ENCODE measurements at places on chromosomes 5 and 9.

GRCh38 chr5:16459451-16459850 lies 6.1 kb downstream of the ZNF622 start:
- DNase-seq, result no peak

DNA sequence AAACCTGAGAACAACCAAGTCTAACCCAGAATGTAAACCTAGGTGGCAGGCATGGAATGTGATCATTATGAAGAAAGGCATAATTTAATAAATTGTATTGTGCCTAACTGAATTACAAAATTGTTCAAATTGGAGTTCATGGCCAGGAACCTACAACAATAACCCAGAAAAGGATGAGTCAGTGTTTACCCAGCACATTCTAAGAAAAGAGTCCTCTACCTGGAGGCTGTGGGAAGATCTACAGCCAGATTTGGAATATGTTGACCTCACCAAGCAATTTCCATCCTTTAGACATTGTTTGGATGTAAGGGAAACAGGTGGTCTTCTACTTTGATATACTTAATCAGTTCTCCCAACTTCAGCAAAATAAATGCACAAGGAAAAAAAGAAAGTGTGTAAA lies 152.2 kb downstream of the TMEM161B start:
- no peak for DNase-seq

DNA sequence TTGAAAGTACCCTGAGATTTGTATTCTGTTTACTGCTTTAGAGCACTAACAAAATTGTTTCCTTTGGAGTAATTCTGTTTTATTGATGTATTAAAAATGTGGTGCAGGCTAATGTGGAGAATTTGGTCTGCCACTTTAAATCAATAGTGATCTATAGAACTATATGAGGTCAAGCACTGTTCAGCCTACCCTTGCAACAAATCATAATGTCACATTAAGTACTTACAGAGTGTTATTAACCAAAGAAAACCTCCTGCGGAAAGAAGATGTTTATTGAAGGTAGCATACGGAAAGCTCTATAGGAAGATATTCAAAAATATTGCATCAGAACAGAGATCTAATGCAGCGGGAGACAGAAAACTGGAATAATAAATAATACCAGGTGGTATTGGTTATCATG lies 865.0 kb upstream of the TYRP1 start:
- no peak for DNase-seq

- DNase-seq, result no peak
Measured at GRCh38 chr5:116315531-116315930, 230.7 kb downstream of the COMMD10 start.

GRCh38 chr9:16252616-16253015 lies 617.9 kb downstream of the BNC2 start:
- DNase-seq, result no peak

GRCh38 chr9:117555964-117556629 lies 141.2 kb upstream of the ASTN2 start:
- DNase-seq, result no peak

GRCh38 chr5:33611877-33612276 lies 171.1 kb downstream of the TARS1 start:
- DNase-seq, result no peak

DNA sequence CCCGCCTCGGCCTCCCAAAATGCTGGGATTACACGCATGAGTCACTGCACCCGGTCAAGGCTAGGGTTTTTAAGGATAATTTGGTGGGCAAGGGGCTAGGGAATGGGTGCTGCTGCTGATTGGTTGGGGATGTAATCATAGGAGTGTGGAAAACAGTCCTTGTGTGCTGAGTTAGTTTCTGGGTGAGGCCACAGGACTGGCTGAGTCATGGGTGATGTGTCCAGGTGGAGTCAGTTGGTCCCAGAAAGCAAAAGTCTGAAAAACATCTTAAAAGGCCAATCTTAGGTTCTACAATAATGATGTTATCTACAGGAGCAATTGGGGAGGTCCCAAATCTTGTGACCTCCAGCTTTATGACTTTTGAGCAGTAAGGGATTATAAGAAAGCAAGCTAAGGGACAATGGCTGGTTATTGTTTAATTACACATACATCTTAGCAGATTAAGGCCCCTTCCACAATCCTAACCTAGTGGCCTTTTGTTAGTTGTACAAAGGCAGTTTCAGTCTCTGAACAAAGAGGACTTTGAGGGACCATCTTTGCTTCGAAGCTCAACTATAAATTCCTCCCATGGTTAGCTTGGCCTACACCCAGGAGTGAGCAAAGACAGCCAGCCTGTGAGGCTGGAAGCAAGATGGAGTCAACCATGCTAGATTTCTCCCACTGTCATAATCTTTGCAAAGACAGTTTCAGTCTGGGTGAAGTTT lies 5.5 kb upstream of the AOPEP start:
- DNase-seq, result no peak

- DNase-seq, result no peak
Measured at GRCh38 chr5:115510145-115510645, 34.4 kb downstream of the FEM1C start.

GRCh38 chr9:80493258-80493657 lies 921.5 kb downstream of the TLE4 start:
- DNase-seq, result no peak

DNA sequence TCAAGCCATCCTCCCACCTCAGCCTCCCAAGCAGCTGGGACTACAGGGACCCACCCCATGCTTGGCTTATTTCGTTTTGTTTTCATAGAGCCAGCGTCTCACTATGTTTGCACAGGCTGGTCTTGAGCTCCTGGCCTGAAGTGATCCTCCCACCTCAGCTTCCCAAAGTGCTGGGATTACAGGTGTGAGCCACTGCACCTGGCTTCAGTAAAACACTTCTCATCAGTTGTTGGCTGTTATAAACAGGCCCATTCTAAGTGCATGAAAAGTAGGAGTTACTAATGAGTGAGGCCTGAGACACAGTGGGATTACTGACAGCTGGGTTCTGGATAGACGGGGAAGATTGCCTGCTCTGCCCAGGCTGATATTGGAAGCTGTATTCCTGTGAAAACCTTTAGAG lies 3.5 kb downstream of the CRB2 start:
- no peak for DNase-seq

GRCh38 chr5:111942661-111943401 lies 185.8 kb upstream of the NREP start:
- DNase-seq, result no peak

GRCh38 chr9:121285835-121286687 lies 18.1 kb downstream of the GSN start:
- DNase-seq, result peak; percentile 92

GRCh38 chr5:145776886-145777285 lies 58.3 kb downstream of the PRELID2 start:
- DNase-seq, result no peak

GRCh38 chr9:133347515-133347984 lies 381 bp downstream of the MED22 start:
- DNase-seq, result no peak

DNA sequence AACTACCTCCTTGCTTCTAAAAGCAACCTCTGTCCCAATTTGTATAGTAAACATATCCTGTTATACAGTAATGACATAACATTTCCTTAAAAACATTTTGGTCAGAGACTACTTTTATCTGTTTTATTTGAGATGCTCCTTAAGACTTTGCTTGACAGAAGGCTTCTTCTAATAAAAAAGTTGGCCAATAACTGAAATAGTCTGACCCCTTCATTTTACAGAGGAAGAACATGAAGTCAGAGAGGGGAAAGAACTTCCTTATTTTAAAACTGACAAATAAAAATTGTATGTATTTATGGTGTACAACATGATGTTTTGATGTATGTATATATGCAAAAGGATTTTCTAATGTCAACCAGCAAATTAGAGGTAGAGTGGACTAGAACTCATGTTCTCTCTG lies 35.8 kb upstream of the SPARC start:
- DNase-seq, result no peak

DNA sequence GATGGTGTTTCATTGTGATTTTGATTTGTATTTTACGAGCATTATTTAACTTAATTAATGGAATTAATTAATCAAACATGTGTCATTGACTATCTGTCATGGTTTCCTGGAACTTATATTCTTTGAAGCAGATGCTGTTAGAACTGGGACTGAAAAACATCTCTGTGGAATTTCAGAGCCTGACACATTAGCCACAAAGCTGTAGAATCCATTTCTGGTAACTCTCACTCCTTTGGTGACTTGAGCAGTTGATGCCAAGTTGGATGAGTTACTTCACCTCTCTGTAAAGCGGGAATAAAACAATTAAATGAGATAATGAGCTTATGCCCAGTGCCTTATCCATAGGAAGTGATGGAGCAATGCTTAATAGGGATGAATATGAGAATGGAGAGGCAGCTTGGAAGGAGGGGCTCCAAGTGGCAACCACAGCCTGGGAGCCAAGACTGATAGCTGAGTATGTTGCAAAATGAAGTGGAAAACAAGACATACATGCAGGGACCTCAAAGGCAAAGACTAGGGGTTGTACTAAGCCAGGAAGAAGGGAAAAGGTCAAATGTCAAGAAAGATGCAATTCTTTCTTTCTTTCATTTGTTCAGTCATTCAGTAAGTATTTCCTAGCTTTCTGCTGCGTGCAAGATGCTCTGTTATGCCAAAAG lies 23.1 kb upstream of the ADRA1B start:
- no peak for DNase-seq

DNA sequence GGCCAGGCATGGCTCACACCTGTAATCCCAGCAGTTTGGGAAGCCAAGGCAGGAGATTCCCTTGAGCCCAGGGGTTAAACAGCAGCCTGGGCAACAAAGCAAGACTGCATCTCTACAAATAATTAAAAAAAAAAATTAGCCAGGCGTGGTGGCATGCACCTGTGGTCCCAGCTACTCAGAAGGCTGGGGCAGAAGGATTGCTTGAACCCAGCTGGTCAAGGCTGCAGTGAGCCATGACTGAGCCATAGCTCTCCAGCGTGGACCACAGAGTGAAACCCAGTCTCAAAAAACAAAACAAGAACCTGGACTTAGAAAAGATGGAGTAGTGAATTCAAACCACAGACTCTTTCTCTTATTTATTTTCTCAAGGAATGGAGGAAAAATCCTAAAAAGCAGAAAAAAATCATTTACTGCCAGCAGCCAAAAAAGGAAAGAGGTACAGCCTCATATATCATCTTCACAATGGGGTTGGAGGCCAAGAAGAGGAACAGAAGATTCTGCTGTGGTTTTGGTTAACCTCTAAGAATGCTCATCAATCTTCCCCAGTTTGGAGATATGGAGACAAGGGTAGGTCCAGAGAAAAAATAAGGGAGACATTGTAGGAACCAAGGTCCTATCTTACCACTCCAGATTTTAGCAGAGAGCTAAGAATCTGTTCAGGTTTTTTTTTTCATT lies 40.0 kb upstream of the MYO10 start:
- no peak for DNase-seq

DNA sequence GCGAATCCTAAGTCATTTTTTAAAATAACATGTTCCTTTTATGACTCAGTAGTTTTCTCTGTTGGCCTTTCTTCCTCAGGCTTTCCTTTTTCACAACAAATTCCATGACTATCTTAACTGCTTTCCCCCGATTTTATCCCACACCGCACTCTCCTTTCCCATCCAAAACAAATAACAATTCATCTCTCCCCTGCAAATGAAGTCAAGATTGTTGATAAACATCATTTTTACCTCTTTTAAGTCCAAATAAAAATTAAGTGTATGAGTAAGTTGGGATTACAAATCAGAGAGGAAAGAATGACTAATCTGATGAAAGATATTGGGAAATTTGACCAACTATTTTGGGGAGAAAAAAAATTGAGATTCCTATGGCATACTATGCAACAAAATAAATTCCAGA lies 47.3 kb downstream of the SEC61B start:
- DNase-seq, result no peak

DNA sequence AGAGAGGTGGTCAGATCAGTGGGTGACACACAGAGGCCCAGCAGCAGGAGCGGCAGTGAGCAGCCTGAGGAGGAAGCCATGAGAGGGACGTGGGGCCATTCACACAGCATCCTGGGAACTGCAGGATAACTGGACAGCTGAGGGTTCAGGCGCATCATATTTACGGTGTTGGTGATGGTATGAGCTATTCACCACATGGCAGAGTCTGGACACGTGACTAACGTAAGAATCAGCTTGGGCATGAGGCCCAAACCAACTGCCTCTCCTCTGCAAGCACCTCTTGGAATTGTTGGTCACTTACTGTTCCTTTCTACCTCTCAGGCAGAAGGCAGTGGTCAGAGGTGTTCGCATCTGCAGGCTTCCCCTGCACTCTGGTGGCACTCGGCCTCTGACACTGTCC lies 141.1 kb downstream of the ENTREP1 start:
- DNase-seq, result no peak

DNA sequence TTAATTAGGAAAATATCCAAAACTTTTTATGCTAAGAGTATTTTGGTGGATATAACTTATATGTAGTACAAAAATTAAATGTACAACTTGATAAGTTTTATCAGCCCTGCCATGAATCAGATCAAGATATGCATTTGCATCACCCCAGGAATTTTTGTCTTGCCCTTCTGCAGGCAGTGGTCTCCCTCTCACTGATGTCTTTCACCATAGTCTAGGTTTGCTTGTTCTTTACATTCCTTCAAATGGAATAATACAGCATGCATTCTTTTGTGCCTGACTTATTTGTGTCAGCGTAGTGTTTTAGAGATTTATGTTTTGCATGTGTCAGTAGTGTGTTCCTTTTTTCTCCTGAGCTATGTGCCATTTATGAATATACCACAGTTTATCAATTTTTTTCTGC lies 36.4 kb downstream of the RNF180 start:
- DNase-seq, result no peak

DNA sequence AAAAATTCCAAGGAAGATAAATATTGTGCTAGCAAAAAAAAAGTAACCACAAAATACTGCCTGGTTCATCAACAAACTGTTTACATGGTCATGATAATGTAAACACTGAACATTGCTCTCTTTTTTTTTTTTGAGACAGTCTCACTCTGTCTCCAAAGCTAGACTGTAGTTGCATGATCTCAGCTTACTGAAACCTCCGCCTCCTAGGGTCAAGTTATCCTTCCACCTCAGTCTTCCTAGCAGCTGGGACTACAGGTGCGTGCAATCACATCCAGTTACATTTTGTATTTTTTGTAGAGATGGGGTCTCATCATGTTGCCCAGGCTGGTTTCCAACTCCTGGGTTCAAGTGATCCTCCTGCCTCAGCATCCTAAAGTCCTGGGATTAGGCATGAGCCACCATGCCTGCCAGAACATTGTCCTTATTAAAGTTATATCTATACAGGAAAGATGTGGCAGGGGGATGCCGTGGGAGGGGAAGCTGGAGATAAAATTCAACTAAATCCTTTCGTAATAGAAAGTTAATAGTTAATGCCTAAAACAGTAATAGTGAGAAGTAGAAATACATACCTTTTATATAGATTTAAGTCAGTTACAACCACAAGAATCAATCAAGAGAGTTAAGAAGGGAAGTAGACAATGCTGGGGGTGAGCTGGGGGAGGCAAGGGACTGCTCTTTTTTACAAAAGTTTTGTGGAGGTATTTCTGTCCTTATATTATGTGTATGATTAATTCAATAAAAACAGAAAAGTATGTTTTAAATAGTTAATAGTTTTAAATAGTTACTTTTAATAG lies 52.3 kb downstream of the RGMB start:
- no peak for DNase-seq

GRCh38 chr5:124590686-124591085 lies 155.8 kb downstream of the ZNF608 start:
- DNase-seq, result no peak

DNA sequence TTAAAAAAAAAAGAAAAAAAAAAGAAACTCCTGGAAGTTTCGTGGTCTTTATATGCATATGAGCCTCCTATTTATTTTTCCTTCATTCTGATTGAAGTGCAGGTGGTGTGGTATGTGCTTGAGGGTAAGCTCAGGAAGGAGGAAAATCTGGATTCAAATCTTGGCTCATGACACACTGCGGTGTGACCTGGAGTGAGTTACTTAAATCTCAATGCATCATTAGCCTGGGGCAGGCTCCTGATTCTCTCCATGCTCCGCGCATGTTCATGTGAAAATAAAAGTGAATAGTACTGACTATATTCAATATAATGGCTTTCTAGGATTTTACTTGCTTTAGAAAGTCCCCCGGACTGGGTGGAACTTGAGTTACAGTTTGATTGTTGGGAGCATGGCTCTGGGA lies 35.6 kb downstream of the PTTG1 start:
- no peak for DNase-seq

Measured in coronary artery (tissue), 2 donors.